ENCODE measurements at places on chromosomes 3 and 15.
A peak's percentile ranks its signal among the peaks of the same experiment; 100 is the strongest.

DNA sequence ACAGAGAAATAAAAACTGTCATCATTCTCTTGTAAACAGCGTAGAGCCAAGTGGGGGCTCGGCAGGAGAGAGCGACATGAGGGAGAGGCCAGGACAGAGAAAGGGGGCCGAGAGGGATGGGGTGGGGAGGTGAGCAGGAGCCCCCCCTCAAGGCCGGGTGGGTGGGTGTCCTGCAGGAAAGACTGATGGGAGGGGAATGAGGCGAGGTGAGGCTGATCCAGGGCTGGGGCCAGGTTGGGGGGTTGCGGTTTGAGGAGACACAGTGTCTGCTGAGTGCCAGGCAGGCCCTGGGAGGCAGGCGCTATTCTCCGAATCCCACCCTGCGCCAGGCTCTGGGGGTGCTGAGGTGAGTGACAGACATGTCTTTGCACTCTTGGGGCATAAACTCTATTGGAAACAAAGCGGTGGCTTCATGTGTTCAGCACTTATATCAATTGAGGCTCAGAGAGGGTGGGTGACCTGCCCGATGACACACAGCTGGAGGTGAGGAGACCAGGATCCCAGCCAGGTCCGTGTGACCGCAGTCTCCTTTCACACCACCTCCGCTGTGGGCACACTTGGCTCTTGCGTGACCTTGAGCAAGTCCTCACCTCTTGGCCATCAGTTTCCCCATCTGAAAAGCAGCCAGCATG, 19.6 kb upstream of the CSPG4 start:
- DNase-seq = no peak

DNA sequence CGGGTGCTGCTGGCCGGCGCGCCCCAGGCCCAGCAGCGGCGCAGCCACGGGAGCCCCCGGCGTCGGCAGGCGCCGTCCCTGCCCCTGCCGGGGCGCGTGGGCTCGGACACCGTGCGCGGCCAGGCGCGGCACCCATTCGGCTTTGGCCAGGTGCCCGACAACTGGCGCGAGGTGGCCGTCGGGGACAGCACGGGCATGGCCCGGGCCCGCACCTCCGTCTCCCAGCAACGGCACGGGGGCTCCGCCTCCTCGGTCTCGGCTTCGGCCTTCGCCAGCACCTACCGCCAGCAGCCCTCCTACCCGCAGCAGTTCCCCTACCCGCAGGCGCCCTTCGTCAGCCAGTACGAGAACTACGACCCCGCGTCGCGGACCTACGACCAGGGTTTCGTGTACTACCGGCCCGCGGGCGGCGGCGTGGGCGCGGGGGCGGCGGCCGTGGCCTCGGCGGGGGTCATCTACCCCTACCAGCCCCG, 777 bp downstream of the LOXL1 start:
- no peak for DNase-seq

DNA sequence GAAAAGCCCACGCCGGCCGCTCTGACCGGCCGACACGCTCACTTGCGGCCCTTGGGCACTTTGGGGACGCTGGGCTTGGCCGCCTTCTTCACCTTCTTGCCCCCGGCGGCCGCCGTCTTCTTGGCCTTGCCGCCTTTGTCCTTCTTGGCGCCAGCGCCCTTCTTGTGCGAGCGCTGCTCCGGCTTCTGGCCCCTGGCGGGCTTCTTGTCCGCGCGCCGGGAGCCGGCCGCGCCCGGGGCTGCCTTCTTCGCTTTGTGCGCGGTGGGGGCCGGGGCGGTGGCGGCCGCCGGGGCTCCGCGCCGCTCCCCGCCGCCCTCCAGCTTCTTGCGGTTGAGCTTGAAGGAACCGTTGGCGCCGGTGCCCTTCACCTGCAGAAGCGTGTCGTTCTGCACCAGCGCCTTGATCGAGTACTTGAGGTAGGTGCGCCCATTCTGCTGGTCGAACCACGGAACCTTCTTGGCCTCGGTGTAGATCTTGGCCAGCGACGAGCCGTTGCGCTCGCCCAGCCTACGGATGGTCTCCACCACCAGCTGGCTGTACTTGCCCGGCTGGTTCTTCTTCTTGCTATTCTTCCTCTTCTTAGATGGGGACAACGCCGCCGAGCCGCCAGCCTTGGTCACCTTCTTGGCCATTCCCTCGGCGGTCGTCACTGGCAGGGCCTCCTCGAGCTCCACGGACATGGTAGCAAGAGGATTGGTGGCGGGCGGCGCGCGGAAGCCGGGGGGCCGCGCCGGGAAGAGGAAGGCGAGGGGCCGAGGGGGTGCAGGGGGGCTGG, 36.7 kb downstream of the HMCES start:
- DNase-seq = no peak

GRCh38 chr3:107841831-107842230, 249.0 kb downstream of the CD47 start:
- DNase-seq = no peak

- DNase-seq = no peak
These were observed 54.4 kb upstream of the PPP2R3A start for GRCh38 chr3:135911110-135911509.

DNA sequence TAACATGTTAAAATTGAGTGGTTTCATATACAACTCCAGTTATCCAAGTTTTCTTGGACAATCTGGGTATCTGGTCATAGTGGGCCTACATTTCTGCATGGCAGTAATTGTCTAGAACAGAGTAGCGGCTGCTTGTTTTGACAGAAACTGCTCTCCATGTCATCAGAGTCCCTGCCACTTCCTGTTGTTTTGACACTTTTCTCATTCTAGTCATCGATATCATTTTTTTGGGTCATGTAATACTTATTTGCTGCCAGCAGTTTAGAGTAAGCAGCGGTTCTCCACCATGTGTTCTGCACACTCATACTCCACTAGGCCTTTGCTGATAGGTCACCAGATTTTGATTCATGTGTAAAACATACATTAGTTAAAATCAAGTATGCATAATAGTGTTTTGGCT, 81.5 kb downstream of the SLC25A26 start:
- DNase-seq = no peak

GRCh38 chr3:57652203-57652602, 40.7 kb downstream of the DENND6A start:
- no peak for DNase-seq

DNA sequence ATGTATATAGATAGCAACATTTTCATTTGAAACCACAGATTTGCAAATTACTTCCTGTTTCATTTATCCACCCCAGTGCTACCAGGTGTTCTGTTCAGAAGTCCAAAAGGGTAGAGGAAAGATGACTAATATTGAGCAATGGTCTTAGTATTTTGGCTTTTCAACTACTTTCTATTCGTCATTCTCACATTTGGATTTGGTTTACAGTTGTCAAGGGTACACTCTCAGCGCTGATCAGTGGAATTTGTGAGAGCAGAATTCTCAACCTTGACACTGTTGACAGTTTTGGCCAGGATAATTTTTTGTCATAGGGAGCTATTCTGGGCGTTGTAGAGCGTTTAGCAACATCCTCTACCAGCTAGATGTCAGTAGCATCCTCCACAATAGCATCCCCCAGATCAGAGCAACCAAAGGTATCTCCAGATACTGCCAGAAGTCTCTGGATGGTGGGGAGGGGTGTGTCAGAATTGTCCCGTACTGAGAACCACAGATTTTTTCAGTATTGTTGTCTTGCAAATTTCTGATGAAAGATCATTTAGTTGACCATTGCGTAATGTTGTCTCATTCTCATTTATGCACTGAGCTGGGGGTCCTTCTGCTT, 4.2 kb downstream of the HMCES start:
- no peak for DNase-seq

DNA sequence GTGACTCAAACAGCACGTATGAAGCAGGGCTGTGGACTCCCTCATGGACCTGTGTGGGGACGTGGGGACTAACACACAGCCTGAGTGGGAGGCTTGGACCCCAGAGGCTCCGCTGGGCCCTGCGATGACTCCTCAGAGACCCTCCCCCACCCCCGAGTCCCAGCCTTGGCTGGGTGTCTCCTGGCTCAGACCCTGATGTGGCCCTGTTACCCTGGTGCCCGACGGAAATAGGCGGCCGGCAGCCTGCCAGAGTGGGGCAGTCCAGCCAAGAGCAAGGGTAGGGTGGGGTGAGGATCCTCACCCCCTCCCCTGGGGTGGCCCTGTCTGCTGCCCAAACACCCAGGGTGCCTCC, 15.3 kb downstream of the TNK2 start:
- no peak for DNase-seq

GRCh38 chr15:35557544-35557943, 11.6 kb upstream of the DPH6 start:
- no peak for DNase-seq

GRCh38 chr3:189631409-189631808, 220 bp downstream of the TP63 start:
- DNase-seq = no peak

DNA sequence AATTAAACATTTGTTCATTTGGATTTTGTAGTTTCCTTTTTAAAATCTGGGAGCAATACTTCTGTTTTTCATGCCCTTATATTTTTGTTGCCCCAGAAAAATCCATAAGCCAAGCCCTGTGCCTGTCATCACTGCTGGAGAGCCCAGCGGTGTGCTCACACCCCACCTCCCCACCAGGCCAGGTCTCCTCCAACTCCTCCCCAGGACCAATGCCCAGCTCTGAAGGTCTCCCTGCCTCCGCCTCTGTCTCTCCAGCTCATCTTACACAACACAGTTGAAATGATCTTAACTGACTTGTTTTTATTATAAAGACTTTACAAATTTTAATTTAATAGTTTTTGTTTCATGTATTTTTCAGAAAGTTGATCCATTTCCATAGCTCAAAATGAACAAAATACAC, 66.4 kb downstream of the RHCG start:
- DNase-seq = no peak

DNA sequence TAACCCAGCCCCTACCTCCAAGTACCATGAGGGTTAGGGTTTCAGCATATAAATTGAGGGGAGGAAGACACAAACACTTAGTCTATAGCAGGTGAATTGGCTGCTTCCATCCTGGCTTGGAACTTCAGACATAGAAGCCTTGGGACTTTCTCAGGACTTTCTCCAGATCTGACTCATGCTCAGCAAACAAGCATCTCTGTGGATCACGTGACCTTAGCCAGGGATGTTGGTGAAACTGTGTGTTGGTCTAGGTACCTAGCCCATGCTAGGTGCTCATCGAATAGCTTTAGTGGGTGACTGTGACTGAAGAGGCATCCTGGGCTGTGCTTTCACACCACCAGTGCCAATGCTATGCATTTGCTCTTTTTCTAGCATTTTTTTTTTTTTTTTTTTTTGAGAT, 58.9 kb downstream of the CD47 start:
- no peak for DNase-seq

DNA sequence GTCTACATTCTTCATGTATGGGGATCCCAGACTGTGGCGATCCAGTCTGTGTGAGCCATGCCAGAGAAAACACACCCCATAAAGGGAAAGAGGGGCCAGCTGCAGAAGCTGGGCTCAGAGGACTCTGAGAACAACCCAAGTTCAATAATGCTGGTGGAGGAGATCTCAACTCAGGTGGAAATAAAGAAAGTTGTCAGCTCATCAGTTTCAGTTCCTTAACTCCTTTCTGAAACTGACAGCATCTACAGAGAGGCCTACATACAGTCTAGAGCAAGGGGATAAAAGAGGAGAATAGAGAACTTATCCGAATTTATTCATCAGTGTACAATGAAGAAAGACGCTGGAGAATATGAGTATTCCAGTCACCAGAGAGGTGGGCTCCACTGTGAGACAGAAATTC, 77.0 kb downstream of the NTRK3 start:
- DNase-seq = no peak

- no peak for DNase-seq
These were observed 71.3 kb downstream of the CPN2 start for GRCh38 chr3:194279701-194280360.

DNA sequence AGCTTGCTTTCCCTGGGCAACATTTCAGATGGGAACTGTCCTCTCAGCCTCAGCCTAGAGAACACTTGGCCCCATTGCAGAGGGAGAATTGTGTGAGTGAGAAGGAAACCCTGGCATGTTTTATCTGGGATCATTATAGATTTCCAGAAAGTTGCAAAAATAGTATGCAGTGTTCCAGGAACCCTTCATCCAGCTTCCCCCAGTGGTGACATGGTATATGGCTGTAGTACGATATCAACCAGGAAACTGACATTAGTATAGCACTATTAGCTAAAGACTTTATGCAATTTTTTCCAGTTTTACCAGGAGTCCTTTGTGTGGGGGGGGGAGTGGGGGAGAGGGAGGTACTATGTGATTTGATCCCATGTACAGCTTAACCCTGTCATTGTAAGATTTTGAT, 166.2 kb upstream of the KBTBD8 start:
- no peak for DNase-seq

DNA sequence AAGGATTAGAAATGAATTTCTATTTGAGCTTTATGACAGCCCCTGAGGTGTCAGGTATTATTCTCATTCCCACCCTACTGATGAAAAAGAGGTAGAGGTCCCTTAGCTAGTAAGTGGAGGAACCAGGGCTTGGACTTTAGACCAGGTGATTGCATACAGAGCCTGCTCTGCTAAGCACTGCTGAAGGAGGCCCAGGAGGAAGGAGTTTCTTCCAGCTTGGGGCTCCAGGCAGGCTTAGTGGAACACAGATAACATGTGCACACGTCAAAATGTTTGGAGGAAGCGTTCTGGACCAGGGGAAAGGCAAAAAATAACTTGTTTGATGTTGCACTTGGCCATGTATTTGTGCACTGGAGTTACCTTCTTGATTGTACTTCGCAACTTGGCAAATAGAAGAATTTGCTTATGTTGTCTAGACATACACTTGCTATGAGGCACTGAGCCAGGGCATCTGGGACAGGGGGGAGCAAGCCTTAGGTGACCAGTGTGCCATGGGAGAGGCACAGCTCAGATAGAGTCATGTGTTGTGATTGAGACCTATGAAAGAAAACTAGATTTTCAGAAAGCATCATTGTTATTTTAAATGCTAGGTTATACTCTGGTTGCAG, 22.4 kb downstream of the IFT122 start:
- DNase-seq = no peak

DNA sequence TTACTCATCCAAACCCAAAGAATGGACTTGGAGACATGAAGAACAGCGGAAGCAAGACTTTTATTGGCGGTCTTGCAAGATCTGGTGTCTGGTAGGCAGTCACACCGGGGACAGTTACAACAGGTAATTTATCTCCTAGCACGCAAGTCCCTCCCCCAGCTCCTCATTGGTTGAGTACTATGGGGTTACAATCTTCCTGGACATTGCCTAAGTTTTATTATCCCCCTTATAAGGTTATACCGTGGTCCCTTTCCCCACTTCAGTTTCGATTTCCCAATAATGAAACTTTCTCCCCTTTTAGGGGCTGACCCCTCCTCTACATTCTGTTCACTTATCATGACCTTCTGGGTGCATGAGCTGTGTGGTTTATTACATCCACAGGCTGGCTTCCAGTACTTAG, 18.7 kb downstream of the ARL8B start:
- DNase-seq = no peak

DNA sequence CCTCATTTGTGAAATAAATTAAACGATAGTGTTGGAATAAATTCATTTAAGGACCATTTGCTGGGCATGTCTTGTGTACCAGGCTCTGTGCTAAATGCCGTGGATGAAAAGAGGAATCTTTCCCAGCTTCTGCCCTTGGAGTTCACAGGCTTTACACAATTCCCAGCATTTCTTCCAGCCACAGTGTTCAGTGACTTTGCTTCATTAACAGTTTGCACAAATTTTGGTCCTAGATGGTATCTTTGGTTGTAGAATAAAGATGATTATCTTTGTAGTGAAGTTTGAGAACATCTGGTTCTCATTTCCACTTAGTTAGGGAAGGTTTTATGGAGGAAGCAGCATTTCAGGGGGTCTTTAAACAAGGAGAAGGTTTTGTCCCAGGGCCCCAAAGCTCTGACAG, 100.1 kb downstream of the LRTM1 start:
- no peak for DNase-seq

- peak; percentile 11 for DNase-seq
These were observed 45.6 kb upstream of the LDHAL6B start for GRCh38 chr15:59160880-59161593.

GRCh38 chr3:72698154-72698917, 149.9 kb downstream of the SHQ1 start:
- no peak for DNase-seq
